Panc1 (cell line): ENCODE measurements at places on chromosomes 1 and 21. TPM values are rescaled to one million over a fixed set of nuclear protein-coding genes. Genes with fewer than 3 reads are reported as not detected.

DNA sequence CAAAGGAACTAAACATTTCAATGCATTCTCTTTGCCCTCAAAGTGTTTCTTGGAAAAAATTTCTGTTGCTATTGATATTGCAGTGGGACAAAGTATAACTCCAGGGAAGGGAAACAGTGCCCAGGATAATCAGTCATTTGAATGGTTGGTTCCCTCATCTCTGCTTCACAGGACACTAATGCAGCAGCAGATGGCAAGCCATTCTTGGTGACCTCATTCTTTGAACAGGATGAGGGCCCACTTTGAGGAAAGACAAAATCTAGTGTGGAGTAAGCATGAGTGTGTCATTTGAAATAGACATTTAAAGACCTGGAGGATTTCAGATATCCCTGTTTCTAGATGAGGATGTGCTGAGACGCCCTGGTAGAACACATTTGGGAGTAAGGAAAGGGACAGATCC, 32.3 kb downstream of the CHRM3 start:
- no peak for DNase-seq

- no peak for DNase-seq
Measured at GRCh38 chr1:12284486-12284885, 54.7 kb downstream of the VPS13D start.

DNA sequence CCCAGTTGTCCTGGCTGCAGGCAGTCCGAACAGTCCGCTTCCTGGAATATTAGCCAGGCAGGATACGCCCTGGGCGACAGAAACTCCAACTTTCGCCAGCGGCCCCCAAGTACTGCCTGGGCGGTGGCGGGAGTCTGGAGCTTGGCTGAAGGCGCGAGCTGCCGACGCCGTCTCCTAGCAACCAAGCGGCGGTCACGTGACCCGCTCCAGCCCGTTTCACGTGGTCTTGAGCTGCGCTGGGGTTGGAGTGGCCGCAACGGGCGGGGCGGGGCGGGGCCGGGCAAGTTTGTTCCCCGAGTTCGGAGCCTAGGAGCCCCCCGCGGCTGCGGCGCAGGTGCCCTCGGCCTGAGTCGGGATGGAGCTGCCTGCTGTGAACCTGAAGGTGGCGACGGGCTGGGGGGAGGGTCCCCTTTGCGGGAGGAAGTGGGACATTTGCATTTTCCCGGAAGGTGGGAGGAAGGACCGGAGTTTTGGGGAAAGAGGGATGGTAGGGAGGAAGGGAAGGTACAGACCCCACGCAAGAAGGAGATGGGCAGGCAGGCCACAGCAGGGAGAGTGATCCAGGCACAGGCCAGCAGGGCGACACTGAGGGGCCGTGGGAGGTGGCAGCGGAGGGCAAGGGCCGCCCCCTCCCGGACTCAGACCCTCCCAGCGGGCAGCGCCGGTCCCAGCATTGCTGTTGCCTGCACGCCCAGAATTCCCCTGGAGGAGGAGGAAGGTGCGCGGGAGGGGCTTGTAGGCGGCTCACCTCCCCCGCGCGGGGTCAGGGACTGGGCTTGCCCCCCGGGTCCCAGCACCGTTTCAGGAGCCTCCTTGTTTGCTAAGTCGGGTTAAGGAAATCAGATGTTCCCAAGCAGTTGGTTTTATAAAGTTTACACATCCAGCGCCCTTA, at the start of gene AGTRAP:
Gene AGTRAP (plus strand): TSS at position 283 of the 892 bp plus-strand sequence. CDS start 73 bp downstream, at position 356.
- DNase-seq, result no peak

Gene DSCAM
- total RNA-seq, result not detected

Gene CRYBG2
- 0.64 TPM for total RNA-seq

Gene ADORA1
- total RNA-seq, result 8.5 TPM

Gene HCRTR1
- 0.18 TPM for total RNA-seq
